Hematopoietic multipotent progenitor cell treated with erythropoietin and hydrocortisone succinate and interleukin-3 and kit ligand, for 4 days (in vitro differentiated cells): ENCODE measurements at places on chromosomes 4 and X.

DNA sequence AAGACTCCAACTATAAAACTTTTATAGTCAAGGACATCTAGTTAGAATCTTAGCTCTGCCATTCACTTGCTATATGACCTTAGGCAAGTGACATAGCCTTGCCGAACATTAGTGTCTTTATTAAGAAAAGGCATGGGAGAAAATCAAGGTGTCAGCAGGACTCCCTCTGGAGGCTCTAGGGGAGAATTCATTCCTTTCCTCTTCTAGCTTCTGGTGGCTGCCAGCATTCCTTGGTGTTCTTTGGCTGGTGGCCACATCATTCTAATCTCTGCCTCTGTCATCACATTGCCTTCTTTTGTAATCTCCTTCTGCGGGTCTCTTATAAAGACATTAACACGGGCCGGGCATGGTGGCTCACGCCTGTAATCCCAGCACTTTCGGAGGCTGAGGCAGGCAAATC lies 99.8 kb downstream of the PPP1R2C start:
- DNase-seq: no peak

- peak; percentile 53 for DNase-seq
Measured at GRCh38 chr4:3358656-3359055, 65.8 kb downstream of the RGS12 start.

DNA sequence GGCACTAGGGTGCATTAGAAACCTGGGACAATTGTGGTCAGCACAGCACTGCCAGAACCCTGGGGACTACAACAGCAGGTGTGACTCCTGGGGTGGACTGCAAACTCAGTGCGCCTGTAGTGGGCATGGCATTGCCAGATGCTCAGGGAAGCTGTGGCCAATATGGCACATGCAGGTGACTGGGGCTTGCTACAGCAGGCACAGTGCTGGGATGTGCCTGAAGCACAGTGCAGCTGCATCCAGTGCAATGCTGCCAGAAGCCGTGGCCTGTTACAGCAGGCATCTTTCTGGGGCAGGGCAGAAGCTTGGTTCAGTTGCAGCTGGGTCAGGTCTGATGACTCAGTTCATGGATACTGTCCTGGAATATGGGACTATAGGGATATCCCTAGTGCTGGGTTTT lies 445.8 kb downstream of the CCSER1 start:
- no peak for DNase-seq

DNA sequence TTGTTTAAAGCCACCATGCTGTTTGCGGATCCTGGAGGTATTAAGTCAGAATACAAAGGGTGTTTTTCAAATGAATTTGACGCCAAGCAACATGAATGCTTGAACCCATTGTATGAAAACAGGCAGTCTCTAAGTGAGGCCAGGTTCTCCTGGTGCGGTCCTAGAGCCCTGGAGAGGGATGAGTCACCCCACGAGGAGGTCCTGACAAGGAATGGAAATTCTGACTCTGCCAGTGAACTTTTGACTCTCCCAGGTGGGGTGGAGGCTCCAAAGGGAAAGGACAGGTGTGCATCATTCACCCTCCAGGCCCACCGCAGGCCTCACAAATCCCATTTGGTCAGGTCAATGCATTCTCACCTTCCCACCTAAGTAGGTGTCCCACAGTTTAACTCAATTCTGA lies 1.5 kb downstream of the TRIM2 start:
- no peak for DNase-seq

GRCh38 chr4:24662056-24662455 lies 77.7 kb upstream of the DHX15 start:
- DNase-seq: no peak

GRCh38 chr4:138981930-138982390 lies 33.6 kb upstream of the NOCT start:
- DNase-seq: peak; percentile 57

DNA sequence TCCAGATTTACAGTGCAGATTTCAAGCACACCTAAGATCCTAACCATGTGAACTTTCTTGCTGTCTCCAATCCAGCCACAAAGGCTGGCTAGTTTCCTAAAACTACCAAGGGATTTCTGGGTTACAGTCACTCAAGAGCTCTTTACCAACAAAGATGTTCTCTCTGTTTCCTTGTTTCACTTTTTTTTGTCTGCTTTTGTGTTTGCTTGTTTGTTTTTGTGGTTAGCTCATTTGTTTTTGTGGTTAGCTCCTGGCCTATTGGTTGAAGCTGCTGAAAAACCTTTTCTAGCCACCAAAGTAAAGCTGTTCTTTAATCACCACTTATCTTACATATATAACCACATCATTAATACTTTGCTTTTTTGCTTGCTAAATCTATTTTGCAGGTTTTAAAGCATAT lies 642.5 kb upstream of the GALNTL6 start:
- no peak for DNase-seq

GRCh38 chr4:139606579-139607501 lies 50.8 kb upstream of the SETD7 start:
- peak; percentile 64 for DNase-seq

GRCh38 chr4:182188622-182189021 lies 54.6 kb upstream of the TENM3 start:
- no peak for DNase-seq

DNA sequence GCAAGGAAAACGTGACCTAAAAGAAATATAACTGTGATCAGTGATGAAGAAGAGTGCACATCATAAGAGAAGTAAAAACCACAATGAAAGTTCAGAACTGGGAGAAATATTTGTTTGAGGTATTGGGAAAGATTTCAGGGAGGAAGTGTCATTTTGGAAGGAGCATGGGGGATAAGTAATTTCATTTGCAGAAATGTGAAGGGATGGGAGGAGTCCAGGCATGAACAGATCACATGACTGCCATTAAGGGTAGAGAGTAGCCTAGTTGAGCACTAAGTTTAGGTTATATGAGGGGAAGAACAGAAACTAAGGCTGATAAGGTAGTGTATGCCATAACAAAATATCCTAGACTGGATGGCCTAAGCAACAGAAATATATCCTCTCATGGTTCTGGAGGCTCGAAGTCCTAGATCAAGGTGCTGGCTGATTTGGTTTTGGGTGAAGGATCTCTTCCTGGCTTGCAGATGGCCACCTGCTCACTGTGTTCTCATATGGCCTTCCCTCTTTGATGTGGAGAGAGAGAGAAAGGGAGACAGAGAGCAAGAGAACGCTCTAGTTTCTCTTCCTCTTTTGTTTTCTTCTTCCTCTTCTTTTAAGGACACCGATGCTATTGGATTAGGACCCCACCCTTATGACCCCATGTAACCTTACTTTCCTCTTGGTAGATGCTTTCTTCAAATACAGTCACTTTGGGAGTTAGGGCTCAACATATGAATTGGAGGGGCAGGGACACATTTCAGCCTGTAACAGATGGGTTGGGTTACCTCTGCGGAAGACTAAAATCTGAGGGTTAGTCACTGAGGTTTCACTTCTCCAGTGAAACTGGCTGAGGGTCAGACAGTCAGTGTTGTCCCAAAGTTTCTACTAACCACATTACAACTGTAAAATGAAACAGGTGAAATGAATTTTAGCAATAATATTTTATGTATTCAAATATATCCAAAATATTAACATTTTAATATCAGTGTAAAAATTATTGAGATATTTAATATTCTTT lies 77.9 kb downstream of the EGF start:
- DNase-seq: no peak

DNA sequence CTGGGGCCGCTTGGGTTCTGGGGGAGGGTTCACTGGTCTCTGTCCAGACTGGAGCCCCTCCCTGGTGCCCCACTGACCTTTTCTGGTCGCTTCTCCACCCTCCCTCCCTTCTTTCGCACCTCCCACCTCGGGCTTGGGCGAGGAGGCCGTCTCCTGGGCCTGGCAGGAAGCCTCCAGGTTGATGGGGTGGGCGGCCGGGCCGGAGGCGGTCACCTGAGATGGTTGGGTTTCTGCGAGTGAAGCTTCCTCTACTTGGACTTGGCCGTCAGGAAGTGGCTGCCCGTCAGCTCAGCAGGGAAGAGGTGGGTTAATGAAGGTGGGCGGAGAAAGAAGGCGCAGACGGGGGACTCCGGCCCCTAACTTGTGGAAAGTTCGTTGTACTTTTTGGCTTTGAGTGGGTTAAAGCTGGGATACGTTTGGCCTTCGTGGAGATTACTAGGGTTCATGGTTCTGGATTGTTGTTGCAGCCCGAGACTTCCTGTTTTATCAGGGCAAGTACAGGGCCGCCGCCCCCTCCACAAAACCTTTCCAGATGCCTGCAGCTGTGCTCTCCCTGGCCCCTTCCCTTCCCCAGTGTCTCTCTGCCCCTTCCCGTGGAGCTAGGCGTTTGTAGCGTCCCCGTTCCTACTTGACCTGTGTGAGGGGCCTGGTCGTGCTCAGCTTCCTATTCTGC lies 1.2 kb downstream of the AKAP17A start:
- peak; percentile 75 for DNase-seq

DNA sequence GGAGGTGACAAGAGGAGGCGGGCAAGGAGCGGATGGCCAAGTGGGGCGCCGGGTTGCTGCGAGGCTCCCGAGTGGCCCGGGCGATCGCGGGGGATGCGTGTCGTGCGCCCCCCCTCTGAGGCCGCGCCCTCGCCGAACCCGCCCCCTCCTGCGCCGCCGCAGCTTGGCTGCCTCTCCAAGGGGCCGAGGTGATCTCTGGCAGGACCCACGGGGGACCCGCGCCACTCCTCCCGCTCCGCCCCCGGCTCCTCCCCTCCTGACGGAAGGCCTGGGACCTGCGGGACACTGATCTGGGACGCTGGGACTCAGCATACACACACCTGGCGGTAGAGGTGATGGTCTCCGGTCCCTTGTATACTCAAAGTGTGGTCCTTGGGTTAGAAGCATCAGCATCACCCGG lies 21.9 kb upstream of the FAM47C start:
- DNase-seq: no peak

GRCh38 chrX:151776936-151777335 lies 42.4 kb downstream of the CNGA2 start:
- no peak for DNase-seq

DNA sequence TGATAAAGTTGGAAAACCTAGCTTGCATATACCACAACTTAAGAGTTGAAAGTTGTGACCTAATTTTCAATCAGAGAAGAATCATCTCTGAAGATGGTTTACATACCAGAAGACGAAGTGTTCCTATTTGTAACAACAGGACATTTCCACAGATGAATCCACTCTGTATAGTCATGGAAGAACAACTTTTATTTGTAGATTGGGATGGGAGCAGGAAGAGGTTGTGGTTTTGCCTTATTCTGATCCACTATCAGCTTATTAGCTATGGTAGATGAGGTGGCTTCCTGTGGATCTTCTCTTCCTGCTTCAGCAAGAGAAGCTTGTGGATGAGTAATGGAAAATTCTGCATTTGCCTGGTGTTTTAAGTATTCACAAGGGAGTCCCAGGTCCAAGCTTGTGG lies 18.6 kb upstream of the SUPT20HL1 start:
- DNase-seq: no peak

- no peak for DNase-seq
Measured at GRCh38 chr4:46946919-46947536, 38.0 kb upstream of the COX7B2 start.

DNA sequence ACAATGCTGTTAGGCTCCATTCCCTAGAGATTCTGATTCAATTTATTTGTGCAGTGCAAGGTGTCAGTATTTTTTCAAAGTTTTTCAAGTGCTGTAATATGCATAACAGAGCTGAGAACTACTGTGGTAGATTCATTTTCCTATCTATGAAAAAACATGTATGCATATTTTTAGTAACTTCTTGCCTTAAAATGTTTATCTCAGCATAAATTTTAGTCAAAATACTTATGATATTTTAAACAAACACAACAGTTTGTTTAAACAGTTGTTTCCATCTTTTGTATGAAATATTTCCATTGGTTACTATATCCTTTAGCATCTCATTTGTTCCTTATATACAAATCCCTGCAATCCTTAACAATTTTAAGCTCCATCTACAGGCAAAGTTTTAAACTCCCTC lies 624.8 kb upstream of the ADGRL3 start:
- no peak for DNase-seq

DNA sequence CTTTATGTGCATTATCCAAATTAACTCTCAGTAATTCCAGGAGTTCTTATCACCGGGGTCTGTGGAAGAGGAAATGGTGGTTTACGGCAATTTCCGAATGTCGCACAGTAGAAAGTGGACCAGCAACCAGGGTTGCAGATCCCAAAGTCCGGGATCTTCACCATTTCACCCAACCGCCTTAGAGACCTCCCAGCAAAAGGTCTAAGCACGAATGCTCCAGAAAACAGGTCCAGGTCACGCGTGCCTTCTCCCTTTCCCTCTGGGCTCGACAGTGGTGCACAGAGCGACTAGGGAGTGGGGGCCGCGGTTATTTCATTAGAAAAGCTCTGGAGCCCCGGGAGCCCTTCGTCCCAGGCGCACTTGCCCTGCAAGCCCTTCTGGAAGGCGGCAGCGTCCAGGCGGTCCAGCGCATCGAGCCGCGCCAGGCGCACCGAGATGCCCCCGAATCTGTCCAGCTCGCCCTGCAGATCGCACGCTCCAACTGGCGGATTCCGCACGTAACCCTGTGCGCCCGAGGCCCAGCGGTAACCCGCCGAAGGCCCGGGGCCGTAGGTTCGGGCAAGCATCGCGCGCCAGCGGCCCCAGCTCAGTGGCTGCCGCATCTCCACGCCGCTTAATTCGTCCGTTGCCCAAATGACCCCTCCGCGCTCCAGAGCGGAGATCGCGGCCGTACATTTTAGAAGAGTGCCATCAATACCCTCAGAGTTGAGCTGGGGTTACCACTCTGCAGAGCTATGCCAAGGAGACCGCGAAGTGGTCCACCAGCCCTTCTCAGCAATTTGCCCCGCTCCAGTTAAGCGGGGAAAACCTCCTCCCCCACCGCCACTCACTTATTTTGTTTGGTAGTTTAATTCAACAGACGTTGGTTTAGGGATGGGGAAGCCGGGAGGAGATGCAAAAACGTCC lies at the start of gene NUDT6:
Gene NUDT6 (minus strand): TSS at position 627 of the 906 bp plus-strand sequence. CDS start 25 bp downstream, at position 602.
- DNase-seq: peak; percentile 88

DNA sequence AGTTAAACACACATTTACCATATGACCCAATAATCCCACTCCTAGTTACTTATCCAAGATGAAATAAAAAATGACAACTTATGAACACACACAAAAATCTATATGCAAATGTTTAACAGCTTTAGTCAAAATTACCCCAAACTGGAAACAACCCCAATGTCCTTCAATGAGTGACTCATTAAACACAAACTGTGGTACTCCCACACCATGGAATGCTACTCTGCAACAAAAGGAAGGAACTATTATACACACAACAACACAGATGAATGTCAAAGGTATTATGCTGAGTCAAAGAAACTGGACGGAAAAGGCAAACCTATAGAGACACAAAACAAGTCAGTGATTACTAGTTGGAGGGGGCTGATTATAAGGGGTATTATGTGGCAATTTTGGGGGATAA lies 40.5 kb downstream of the MED14 start:
- no peak for DNase-seq

GRCh38 chr4:96205143-96205936 lies 365.4 kb downstream of the PDHA2 start:
- DNase-seq: no peak

GRCh38 chr4:66451741-66452140 lies 781.5 kb upstream of the EPHA5 start:
- DNase-seq: no peak

DNA sequence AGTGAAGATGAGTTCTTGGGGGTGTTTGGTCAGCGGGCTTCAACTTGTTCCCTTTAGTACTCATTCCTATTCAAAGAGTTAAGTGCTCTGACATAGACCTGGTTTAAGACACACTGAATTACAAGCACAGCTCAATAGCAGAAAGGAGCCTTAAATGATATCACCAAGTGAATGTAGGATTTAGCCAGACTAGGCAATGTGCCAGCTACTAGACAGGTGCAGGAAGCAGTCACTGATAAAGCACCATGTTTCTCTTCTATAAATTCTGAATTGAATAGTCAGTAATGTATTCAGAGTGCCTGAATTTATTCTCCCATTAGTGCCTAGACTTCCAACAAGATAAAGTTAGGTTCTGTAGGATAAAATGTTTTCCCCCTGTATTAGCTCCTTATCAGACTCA lies 63.6 kb downstream of the ASB9 start:
- DNase-seq: peak; percentile 59

GRCh38 chr4:138915756-138916155 lies 99.8 kb upstream of the NOCT start:
- no peak for DNase-seq
